T-helper 2 cell treated with Interferon-gamma antibody and Interleukin-4, amounts not matched to agents 5 μg/mL and 100 μg/mL, for 36 hours (primary cell): ENCODE measurements at places on chromosomes 2 and 18.

GRCh38 chr2:231336700-231337099, 58.8 kb upstream of the B3GNT7 start:
- no peak for DNase-seq

GRCh38 chr2:102230410-102230909, 43.6 kb downstream of the IL1RL2 start:
- no peak for DNase-seq

DNA sequence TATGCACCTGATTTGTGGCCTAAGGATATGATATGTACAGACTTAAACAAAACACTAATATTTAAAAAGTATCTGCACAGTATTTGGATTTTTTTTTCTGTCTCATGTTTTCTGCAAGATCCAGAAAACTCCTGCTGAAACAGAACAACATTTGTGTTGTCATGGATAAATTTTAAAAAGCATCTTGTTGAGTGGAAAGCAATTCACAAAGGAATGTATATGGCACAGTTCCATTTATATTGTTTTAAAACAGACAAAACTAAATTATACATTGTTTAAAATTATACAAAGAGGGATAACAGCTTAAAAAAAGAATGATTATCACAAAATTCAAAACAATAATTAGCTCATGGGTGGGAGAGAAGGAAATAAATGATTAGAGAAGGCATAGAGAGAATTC, 193.5 kb downstream of the PPP1R1C start:
- no peak for DNase-seq

DNA sequence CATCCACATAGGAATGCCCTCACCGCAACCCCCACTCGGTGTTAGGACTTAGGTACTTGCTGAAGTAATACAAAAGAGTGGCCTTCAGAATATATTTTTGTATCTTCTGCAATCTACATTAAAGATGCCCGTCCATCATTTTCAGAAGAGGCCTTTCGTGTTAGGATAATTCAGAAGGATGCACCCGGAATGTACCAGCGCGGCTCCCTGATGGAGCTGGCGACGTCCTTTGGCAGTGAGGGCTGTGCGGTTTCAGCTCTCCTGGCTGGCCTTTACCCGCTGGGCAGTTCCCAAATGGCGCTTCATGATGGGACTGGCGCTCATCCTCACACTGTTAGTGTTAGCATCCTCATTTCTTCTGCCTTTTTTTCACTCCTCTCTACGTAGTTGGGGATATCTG, 15.3 kb downstream of the TWIST2 start:
- DNase-seq: no peak

- DNase-seq: no peak
Measured at GRCh38 chr2:161961061-161961460, 113.0 kb downstream of the DPP4 start.

- DNase-seq: no peak
Measured at GRCh38 chr2:241666627-241667400, 19.8 kb downstream of the DTYMK start.

DNA sequence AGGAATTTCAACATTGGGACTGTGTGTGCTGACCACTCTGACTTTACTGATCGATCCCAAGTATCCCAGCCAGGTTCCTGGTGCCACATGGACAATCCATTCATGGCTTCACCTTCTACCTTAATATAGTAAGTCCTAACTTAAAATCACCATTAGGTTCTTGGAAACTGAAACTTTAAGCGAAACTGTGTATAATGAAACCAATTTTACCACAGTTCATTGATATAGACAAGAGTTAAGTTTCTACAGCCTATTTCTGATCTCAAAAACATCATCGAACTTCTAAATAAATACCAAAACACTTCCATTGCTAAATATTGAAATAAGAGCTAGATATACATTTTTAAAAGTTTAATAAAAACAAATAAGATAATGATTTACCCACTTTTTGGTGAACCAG, 4.4 kb upstream of the EXOC6B start:
- DNase-seq: no peak

GRCh38 chr2:173056705-173057364, 18.8 kb upstream of the MAP3K20 start:
- no peak for DNase-seq

GRCh38 chr2:148971547-148971946, 67.0 kb upstream of the LYPD6B start:
- DNase-seq: no peak

- DNase-seq: no peak
Measured at GRCh38 chr2:23350041-23350791, 34.8 kb upstream of the KLHL29 start.

- DNase-seq: no peak
Measured at GRCh38 chr2:25219621-25220020, 51.2 kb upstream of the POMC start.

GRCh38 chr2:30408961-30409387, 38.1 kb upstream of the LCLAT1 start:
- no peak for DNase-seq

- DNase-seq: no peak
Measured at GRCh38 chr18:45295388-45295787, 319.9 kb upstream of the SLC14A2 start.

GRCh38 chr2:164960159-164960558, 4.8 kb upstream of the SLC38A11 start:
- DNase-seq: no peak

- no peak for DNase-seq
Measured at GRCh38 chr18:13353084-13353823, 134.7 kb downstream of the LDLRAD4 start.

DNA sequence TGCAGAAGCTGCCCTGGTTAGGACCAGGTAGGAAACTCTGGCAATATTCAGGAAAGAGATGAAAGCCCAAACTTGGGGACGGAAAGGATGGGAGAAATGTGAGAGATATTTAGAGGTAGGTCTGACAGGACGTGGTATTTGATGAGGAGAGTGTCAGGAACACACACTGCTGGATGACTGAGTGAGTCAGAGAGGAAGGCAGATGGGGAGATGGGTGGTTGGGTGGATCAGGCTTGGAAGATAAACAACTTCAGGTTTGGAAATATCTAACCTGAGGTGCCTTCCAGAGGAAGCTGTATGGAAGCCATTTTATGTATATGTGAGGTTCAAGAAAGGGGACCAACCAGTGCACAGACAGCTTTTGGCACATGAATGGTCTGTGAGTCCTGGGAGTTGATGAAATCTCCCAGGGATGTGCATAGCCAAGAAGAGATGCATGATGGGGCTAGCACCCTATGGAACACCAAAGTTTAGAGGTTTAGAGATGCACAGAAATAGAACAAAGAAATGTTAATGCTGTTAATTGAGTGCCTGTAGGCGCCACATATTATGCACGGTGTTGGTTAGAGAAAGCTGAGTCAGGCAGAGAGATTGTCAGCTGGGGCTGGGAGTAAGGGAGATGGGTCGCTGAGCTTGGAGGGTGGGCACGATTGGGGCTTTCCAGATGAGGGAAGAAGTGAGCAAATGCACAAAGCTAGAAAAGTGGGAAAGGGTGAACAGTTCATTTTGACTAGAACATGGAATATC, 101.0 kb downstream of the VIT start:
- no peak for DNase-seq

GRCh38 chr2:127651971-127652550, 6.1 kb downstream of the GPR17 start:
- no peak for DNase-seq

- DNase-seq: peak; percentile 39
Measured at GRCh38 chr18:2905854-2906703, 59.3 kb downstream of the EMILIN2 start.

DNA sequence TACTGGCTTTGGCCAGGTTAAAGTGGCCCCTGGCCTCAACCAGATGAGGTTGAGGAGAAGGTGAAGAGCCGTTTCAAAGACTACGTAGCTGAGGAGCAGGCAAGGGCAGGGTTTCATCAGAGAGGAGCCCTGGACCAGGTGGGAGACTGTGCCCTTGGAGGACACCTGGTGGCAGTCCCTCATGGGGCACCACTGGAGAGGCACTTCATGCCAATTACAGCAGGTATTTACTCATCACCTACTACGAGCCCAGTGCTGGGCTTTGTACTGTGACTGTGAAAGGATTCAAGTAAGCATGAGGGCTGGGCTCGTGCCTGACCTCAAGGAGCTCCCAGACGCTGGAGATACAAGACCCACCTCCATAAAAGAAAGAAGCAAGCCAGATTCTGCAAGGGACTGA, 37.6 kb downstream of the SMAD7 start:
- no peak for DNase-seq

- no peak for DNase-seq
Measured at GRCh38 chr2:150689590-150689989, 202.1 kb upstream of the RND3 start.

GRCh38 chr2:46913471-46914381, 1.9 kb downstream of the MCFD2 start:
- DNase-seq: no peak

GRCh38 chr2:22486343-22486742, 898.6 kb upstream of the KLHL29 start:
- no peak for DNase-seq

- no peak for DNase-seq
Measured at GRCh38 chr2:32200814-32201213, 35.1 kb downstream of the SLC30A6 start.

GRCh38 chr18:13625355-13625754, 101.0 kb downstream of the FAM210A start:
- DNase-seq: no peak

- no peak for DNase-seq
Measured at GRCh38 chr2:95391641-95392310, 10.7 kb upstream of the FAHD2A start.

GRCh38 chr2:169839954-169840746, 12.9 kb downstream of the UBR3 start:
- DNase-seq: no peak

DNA sequence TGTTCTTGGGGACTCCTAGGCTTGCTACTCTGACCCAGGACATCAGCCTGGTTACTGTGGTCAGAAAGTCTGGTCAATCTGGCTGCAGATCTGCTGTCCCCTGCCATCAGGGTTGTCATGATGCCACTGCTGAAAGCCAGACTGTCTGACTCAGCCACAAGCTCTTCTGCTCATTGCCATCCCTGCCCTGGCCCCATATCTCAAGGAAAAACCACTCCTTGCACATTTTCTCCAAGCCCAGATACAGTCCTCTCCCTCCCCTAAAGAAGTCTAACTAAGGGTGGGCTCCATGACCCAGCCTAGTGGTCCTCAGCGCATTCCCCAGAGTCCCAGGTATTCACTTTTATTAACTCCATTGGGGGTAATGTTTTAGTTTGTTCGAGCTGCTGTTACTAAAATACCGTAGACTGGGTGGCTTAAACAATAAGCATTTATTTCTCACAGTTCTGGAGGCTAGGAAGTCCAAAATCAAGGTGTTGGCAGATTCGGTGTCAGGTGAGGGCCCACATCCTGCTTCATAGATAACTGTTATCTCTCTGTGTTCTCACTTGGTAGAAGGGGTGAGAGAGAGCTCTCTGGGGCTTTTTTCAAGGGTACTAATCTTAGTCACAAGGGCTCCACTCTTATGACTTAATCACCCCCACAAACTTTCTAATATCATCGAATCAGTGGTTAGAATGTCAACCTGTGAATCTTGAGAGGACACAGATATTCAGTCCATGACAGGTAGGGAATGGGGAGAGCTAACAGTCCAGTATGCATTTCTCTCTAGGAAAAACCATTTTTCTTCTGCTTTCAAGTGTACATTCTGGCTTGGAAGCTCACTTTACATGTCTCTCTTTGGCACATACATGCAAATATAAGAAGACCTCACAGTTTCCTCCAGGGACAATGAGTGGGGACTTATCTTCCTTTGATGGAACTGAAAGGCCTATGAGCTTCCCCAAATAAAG, 94.8 kb upstream of the CXCR4 start:
- DNase-seq: peak; percentile 47

DNA sequence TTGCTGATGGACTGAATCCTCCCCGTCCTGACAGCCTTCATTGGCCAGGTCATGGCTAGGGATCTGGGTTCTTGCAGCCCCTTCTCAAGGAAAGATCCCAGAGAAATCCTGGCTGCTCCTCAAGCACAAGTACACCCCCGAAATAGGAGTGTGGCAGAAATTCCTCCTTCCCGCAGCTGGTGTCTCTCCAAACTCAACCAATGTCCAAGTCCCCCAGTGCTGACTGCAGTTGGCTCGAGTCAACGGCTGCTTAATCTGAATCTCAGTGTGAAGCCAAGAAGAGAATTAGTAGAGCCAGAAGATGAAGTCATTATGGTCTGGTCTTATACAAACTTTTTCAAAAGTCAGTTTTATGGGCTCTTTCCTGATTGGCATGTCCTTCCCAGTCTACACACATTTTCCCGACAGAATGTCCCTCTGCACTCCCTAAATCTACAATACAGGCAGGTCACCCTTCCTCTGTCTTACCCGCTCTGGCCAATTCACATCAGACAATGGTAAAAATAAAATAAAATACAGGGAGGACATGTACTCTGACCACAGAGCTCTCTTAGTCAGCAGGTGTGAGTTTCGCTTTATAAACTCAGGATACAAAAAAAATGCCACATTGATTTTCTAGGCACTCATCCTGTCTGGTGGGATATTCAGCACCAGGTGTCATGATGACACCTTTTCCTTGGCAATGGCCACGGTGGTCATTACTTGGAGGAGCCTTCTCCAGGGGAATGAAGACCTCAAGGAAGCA, 76.9 kb upstream of the PAPOLG start:
- DNase-seq: no peak

- DNase-seq: no peak
Measured at GRCh38 chr2:172404824-172405223, 22.6 kb upstream of the ITGA6 start.

- DNase-seq: no peak
Measured at GRCh38 chr2:215521031-215521430, 85.2 kb upstream of the FN1 start.

- no peak for DNase-seq
Measured at GRCh38 chr2:158391876-158392275, 64.7 kb downstream of the CCDC148 start.

GRCh38 chr2:44705876-44706480, 235.5 kb upstream of the SIX3 start:
- no peak for DNase-seq

DNA sequence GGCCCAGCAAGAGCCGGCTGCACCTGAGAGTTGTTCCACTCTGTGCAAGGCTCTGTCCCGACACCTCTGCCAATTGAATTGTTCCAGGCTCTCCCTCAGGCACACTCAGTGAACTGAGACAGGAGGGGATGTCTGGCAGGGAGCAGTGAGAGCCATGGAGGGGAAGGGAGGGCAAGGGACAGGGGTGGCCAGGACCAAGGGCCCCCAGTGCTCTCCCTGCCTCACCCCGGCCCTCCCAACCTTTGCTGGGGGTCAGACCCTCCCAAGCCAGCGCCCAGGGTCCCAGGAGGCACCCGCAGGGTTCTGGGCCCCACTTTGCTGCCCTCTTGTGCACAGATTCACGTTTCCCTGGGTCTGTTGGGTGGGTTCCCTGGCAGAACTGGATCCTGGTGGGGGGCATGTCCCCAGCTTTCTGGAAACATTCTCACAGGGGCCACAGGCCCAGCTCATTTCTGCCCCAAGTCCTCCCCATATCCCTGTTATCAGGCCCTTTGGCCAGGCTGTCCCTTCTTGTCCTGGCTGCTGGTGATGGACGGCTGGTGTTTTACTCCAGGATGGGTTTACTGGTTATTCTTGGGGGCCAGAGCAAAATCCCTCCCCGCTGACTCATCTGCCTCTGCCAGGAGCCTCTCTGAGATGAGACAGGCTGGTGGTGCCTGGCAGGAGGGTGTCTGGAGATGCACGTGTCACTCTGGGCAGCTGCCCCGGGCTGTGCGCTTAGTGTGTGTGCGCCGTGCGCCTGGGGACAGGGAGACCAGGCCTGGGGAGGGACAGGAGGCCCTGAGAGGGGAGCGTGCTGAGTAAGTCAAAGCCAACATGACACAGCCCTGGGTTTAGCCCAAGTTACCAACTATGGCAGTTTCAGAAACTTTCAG, 136.5 kb upstream of the CTDP1 start:
- no peak for DNase-seq

GRCh38 chr2:108554528-108554927, 20.3 kb downstream of the LIMS1 start:
- DNase-seq: no peak
